ENCODE measurements at places on chromosomes 3 and 15.

GRCh38 chr3:124854009-124854408 is 33.2 kb downstream of the ITGB5 start:
- DNase-seq = no peak

- DNase-seq = no peak
Observed at GRCh38 chr3:154745929-154746328, 315.9 kb upstream of the GPR149 start.

- no peak for DNase-seq
Observed at GRCh38 chr3:141356046-141356445, 12.3 kb upstream of the ZBTB38 start.

- DNase-seq = no peak
Observed at GRCh38 chr3:15630646-15631350, 29.3 kb downstream of the BTD start.

DNA sequence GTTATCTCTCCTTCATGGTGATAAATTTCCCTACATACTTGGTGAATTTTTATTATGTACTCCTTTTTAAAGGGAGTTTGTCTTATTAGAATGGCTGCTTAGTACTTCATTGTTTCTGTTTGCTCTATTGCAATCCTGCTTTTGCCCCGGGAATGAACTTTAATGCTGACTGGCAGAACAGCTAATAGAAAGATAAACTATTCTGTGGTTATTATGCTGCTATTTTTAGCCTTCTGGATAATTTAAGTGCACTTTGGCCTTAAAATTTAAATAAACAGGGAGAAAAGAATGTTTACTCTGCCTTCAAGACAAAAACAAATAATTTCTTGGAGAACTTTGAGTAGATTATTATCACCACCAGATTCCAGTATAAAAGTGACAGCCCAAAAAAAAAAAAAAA is 413.8 kb upstream of the CCDC54 start:
- no peak for DNase-seq

GRCh38 chr3:53009826-53010539 is 35.9 kb downstream of the SFMBT1 start:
- no peak for DNase-seq

DNA sequence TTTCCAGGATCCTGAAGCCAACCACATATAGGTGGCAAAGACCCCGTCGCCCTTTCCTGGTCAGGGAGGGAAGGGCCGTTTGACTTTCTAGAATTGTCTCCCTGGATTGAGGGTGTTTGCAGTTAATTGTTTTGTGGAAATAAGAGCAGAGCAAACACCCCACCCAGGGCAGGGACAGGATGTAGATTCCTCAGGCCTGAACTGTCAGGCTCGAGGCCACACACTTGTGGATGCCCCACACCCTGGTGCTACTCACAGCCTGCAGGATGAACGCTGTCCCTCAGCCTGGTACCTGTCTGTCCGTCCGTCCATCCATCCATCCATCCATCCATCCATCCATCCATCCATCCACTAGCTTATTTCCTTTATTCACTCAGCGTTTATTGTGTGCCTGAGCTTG is 29.9 kb upstream of the FLNB start:
- no peak for DNase-seq

DNA sequence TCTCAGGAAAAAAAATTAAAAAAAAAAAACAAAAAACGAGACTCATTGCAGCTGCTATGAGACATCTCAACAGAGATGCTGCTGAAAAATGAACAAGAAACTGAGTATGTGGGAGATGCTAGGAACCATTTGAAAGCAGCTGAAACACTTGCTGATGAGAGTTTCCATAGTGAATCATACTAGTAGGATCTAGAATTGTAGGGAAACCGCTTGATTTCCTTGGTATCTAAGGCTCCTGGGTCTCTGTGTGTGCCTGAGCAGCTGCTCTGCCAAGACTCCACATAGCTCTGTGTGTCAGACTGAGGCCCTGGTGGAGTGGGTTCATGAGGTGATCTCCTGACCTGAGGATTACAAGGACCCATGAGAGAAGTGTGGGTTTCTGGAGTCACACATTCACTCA is 313.4 kb upstream of the NECTIN3 start:
- no peak for DNase-seq

DNA sequence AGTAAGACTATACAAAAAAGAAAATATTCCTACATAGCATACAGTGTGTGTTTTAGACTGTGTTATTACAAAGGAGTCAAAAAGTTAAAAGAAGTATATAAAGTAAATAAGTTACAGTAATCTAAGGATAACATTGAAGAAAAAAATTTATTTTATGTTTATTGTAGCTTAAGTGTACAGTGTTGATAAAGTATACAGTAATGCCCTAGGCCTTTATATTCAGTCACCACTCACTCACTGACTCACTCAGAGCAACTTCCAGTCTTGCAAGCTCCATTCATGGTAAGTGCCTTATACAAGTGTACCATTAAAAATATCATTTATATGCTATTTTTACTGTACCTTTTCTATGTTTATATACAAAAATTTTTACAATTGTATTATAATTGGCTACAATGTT is 220.1 kb downstream of the BCHE start:
- no peak for DNase-seq

DNA sequence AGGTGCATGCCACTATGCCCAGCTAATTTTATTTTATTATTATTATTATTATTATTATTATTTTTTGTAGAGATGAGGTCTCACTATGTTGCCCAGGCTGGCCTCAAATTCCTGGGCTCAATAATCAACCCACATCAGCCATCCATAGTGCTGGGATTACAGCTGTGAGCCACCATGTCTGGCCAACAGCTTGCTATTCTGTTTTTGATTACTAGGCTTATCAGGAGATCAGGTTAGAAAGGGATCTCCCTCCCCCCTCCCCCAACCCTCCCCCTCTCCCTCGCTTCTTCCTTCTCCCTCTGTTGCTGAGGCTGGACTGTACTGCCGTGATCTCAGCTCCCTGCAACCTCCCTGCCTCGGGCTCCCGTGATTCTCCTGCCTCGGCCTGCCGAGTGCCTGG is 8.6 kb downstream of the CLN6 start:
- DNase-seq = no peak

GRCh38 chr15:51266656-51267050 is 71.7 kb downstream of the CYP19A1 start:
- DNase-seq = no peak

DNA sequence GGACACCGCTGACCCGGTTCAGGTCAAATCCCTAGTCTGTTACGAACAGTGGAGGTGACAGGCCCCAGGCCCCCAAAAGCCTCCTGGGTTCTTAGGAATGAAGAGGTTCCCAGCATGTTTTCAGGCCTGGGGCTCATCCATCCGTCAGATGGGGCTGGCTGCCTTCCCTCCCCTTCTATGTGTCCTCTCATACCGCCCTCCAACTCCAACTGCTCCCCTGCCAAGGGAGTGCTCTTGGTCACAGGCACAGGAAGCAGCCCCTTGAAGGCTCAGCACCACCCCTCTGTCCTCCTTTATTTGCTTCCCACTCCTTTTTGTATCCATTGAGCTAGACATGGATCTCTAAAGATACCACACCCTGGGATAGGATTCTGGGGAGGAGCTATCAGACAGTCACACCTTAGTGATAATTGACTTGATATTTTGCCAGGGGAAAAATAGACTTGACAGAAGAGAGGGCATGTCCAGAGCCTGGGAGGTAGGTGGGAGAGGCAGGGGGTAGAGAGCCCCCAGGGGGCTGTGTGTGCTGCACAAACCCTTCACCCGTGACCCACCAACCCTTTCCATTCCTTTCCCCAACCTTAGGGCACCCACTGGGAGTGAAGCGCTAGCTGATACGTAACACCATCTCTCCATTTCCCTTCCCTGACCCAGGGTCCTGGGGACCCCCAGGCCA is 10.7 kb upstream of the CSPG4 start:
- DNase-seq = no peak

DNA sequence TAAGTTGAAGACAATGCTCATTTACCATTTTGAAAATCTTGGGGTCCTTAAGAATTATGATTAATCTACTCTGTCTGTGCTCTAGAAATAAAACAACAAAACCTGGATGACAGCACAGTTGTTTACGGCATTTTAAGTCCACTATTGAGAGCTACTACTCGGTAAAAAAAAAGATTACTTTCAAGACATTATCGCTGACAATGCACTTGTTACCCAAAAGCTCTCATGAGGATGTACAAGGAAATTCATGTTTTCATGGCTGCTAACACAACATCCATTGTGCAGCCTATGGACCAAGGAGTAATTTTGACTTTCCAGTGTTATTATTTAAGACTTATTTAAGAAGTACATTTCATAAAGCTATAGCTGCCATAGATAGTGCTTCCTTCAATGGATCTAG is 221.3 kb downstream of the GRM7 start:
- no peak for DNase-seq

- no peak for DNase-seq
Observed at GRCh38 chr15:46408312-46408711, 773.5 kb downstream of the SQOR start.

DNA sequence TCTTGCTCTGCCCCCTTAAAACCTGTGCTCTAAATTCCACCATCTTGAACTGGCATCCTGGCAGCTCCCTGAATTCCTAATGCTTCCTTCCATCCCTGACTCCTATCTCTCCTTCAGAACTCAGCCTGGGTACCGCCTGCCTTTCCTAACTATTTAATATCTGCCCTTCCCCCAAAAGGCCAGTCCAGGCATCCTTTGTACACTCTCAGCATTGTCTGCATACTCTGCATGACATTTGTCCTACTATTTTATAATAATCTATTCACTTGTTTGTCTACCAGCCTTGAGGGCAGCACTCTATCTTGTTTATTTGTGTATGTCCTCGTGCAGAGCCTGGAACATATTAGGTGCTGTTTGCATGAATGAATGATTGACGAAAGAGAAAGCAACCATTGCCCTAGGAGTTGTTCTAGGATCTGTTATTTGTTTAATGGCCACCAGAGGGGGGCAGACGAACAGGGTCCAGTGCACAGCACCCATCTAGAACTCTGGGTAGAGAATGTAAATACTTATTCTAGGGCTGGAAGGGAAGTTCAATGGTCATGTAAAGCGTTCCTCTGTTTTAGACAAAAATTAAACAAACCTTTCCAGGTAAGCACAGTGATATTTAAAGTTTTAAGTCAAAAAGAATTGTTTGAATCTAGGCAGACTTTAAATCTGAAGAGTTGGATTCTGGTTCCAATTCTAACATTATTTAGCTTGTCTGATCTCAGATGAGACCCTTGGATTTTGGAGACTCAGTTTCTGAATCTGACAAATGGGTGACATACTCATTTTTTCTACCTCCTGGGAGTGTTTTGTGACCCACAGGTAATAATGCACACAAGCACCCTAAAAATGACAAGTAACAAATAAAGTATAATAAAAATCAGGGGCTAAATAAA is 125.8 kb upstream of the GALNT15 start:
- DNase-seq = peak; percentile 49

- no peak for DNase-seq
Observed at GRCh38 chr15:66004618-66005262, 135.4 kb downstream of the RAB11A start.

GRCh38 chr3:17333446-17333845 is 409.0 kb downstream of the TBC1D5 start:
- DNase-seq = no peak

- no peak for DNase-seq
Observed at GRCh38 chr3:13023235-13023970, 49.8 kb downstream of the IQSEC1 start.

DNA sequence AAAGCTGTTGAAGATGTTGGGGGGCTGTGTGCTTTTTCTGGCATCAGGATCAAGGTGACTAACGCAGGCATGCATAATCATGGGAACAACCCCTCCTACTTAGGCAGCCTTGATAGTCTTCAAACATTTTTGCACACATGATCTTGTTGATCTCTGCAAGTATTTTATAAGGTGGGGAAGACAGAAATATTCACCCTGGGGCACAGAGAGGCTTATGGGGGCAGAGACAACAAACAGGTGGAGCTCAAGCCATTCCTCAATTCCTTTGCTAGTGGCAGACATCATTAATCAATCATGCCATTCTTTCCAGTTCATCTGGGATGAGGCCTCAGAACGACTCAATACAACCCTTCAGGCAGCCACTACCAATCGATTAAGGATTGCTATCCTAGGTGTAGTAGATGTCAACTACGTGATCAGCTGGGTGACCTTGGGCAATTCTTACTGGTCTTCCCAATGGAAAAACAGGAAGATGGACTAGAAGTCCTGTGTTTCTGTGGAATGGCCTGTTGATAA is 110.3 kb upstream of the SMAD3 start:
- no peak for DNase-seq

DNA sequence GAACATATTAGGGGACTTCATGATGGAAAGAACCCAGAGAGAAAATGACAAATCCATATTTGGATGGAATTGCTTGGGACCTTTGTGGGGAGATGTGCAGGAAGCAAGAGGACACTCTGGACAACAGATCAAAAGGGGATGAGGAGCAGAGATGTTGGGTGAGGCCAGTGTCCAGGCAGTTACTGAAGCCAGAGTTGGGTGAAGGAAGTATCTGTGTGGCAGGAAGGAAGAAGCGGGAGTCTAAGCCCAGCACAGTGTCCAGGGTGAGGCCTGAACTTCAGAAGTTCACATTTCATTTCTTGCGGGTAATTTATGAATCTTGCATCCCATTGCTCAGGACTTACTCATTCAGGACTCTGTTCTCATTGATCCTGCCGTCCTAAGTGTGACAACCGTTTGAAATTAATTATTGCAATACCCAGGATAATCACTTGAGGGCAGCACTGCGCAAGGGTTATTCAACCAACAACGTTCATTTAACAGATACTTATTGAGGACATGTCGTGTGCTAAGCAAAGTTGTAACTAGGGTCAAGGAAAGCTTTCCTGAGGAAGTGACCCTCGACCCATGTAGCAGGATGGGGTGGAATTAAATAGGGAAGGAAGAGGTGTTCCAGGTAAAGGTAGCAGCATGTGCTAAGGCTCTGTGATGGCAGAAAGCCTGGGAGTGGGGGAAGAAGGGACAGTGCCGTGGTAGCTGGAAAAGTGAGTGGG is 61.3 kb upstream of the CMTM8 start:
- peak; percentile 56 for DNase-seq

- no peak for DNase-seq
Observed at GRCh38 chr3:24890012-24890411, 395.4 kb upstream of the THRB start.

DNA sequence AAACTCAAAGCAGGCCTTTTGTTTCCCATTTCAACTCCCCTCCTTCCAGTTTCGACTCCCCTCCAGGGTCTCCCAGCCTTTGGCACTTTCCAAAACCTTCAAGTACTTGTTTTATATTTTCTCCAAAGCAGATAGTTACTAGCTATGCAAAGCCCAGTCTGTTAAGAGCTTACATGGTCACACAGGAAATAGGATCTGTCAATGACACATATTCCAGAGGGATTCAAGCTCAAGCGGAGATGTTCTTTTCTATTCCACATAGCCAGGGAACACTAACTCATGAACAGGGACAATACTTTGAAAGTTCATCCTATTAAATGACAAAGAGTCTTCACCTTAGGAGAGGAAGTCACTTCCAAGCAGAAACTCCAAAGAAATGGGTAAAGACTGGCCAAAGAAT is 18.6 kb downstream of the SUCLG2 start:
- DNase-seq = no peak

DNA sequence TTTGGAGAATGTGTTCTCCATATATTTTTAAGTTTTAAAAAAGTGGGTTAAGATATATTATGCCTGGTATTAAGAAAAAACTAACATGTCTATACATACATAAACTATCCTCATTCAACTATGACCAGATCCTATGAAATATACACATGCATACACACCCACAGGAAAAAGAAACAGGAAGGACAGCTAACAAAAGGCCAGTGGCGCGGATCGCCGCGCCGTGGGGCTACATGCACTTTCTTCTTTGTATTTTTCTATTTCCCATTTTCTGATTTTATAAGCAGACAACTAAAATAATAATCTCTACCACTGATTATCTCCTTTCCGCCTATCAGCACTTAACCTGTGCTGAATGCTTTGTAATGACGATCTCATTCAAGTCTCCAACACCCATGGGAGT is 160.1 kb downstream of the OR4M2 start:
- DNase-seq = no peak

Measured in CD8-positive, alpha-beta memory T cell (primary cell).